ENCODE measurements at places on chromosomes 3 and 15. TPM values are rescaled to one million over a fixed set of nuclear protein-coding genes. Genes with fewer than 3 reads are reported as not detected.

DNA sequence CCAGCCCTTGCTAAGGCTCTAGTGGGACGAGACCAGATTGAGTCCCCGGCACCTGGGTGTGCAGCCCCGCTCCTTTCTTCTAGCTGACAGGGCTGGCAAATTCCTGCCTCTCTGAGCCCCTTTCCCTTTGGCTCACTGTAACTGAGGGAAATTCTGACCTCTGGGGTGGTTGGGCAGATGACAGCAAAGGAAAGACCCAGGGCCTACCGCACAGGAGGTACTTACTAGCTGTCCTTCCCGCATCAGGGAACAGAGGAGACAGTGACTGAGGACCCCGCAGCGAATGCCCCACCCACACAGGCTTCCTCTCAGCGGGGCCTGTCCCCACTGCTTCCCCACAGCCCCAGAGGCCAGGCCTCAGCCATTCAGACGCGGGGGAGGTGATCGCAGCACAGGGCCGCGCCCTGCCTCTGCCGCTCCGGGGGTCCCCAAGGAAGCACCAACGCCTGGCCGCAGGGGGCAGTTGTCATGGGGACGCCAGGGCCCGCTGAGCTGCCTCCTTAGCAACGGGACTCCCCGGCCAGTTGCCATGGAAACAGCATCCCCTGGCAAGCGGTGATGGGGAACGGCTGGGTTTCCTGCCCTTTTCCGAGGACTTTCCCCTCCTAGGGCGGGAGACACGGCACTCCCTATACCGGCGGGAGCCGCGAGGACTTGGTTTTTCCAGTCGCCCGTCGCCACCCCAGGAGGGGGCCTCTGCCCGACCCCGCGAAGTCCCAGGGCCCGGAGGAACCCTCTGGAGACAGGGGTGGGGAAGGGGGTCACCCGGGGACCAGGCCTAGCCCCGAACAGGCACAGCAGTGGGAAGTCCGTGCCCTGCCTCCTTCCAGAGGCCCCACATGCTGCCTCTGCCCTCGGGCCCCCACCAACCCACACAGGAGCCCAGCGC, 50.1 kb downstream of the HCN4 start:
- no peak for DNase-seq

GRCh38 chr15:44296625-44297524, 8.4 kb downstream of the GOLM2 start:
- DNase-seq, result no peak

DNA sequence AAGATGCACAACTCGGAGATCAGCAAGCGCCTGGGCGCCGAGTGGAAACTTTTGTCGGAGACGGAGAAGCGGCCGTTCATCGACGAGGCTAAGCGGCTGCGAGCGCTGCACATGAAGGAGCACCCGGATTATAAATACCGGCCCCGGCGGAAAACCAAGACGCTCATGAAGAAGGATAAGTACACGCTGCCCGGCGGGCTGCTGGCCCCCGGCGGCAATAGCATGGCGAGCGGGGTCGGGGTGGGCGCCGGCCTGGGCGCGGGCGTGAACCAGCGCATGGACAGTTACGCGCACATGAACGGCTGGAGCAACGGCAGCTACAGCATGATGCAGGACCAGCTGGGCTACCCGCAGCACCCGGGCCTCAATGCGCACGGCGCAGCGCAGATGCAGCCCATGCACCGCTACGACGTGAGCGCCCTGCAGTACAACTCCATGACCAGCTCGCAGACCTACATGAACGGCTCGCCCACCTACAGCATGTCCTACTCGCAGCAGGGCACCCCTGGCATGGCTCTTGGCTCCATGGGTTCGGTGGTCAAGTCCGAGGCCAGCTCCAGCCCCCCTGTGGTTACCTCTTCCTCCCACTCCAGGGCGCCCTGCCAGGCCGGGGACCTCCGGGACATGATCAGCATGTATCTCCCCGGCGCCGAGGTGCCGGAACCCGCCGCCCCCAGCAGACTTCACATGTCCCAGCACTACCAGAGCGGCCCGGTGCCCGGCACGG, 991 bp downstream of the SOX2 start:
- no peak for DNase-seq

DNA sequence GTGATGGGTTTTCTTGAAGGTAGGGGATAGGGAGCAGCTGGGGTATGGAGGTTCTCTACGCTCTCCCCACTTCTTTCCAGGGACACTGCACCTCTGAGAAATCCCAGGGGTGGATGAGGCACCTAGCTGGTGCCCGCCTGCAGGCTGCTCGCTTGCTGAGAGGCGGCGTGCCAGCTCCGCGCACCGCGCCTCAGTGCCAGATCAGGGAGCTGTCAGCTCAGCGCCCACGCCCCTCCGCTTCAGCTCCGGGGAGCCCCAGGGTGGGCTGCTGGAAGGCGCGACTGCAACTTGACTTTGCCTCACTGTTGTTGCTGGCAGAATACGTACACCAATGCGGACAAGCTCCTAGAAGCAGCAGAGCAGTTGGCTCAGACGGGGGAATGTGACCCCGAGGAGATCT, 345.7 kb upstream of the UMPS start:
- DNase-seq, result no peak

- DNase-seq, result no peak
Measured at GRCh38 chr15:57028176-57028575, 109.7 kb downstream of the TCF12 start.

DNA sequence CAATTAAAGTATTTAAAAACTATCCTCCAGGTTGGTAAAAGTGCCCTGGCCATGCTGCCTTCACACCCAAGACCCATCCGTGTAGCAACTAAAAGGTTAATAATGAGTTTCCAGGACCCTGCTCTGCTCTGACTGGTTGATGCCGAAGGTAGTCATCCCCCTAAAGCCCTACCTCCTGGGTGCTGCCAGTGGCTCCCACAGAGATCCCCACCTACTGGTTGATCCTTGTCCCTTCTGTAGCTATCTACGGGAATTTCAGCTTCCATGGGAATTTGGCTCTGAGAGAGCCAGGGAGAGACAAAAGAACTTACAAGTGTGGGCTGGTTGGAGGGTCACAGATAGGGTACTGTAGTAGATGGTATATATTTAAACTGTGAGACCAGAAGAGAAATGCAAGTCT, 110.6 kb upstream of the NANOGP8 start:
- no peak for DNase-seq

DNA sequence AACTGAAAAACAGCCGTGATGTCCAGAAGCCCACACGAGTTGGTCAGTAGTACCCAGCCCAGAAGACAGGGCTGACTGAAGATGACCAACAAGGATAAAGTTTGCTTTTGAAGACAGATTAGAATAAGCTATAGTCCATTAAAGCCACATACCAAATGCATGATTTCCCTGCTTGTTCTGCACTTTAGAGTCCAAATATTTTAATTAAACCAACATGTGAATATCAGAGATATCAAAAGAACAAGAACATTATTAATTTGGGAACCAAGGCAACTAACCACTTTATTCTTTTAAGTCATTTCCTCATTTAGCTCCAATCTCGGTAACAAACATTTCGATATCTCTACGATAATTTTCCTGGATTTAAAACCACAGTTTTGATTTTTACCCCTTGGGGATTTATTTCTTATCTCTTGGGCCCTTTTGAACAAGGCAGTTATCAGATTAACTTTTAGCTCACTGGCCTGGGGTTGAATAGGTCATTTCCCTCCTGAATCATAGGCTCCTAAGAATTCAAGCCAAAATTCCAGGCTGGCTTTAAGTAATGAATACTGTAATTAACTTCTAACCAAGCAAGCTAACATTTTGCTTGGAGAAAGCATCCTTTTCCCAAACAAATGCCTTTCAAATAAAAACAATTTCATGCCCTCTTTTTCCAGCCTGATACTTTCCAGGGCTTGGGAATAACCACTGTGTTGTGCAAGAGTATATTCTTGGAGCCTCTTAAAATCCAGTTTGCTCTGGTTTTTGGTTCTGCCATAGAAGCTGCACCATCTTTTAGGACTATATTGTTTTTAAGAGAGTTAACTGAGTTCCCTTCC, 102.9 kb upstream of the NR2E3 start:
- DNase-seq, result no peak

MUC13 gene
- polyA plus RNA-seq, result not detected

CHST13 gene
- 4.2 TPM for polyA plus RNA-seq

SNTN gene
- polyA plus RNA-seq, result 0.03 TPM

GRCh38 chr15:84387086-84387485, 151.5 kb downstream of the GOLGA6L4 start:
- no peak for DNase-seq

DNA sequence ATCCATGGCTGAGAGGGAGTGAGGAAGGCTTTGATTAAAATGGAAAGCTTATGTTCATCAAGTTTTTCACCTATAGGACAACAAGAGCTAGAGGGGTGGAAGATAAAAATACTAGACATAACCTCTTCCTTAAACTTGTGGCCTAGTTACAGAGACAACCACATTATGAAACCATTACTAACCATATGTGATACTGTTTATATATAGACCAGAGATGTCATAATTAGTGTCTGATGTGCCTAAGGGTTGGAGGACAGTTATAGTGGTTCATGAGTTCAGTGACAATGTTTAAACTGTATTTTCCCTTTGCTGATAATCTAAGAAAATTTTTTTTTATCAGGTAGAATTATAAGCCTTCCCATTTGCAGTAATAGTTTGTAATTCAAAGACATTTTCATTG, 23.7 kb downstream of the PHLDB2 start:
- no peak for DNase-seq

- DNase-seq, result no peak
Measured at GRCh38 chr3:37130984-37131859, 43.2 kb downstream of the LRRFIP2 start.

DNA sequence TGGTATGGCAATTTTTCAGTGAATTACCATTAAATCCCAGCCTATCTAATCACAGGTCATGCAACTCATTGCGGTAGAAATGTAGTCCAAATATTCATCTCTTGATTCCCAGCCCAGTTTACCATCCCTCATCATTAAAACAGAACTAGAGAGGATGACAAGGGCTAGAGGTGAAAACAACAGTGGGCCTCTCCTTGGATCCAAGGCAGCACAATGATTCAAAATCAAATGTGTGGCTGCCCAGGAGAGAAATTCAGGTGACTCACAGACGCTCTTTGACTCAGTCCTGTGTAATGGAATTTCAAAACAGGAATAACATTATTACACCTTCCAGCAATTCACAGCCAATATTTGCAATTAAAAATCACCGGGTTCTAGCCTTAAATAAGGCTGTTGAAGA, 246.5 kb downstream of the TBL1XR1 start:
- no peak for DNase-seq

GRCh38 chr3:132517311-132517710, 79.8 kb upstream of the ACKR4 start:
- DNase-seq, result no peak

BCL6 gene
- 7.9 TPM for polyA plus RNA-seq

DNA sequence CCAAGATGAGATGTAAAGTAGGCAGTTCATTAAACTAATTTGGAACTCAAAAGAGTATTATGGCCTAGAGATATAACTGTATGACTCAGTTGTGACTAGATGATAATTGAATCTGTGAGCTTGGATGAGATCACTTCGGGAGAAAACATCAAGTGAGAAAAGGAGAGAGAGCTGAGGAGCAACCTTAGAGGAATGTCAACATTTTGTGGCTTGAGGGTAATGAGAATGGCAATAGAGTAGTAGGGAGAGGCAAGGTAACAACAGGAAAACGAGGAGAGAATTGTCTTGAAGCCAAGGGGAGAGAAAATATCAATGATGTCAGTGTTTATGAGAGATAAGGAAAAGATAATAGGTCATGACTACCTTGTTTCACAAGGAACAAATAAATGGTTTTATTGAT, 580.2 kb downstream of the NLGN1 start:
- DNase-seq, result no peak

GRCh38 chr3:180063783-180064182, 27.0 kb upstream of the PEX5L start:
- DNase-seq, result no peak

TLR9 gene
- 0.33 TPM for polyA plus RNA-seq

DNA sequence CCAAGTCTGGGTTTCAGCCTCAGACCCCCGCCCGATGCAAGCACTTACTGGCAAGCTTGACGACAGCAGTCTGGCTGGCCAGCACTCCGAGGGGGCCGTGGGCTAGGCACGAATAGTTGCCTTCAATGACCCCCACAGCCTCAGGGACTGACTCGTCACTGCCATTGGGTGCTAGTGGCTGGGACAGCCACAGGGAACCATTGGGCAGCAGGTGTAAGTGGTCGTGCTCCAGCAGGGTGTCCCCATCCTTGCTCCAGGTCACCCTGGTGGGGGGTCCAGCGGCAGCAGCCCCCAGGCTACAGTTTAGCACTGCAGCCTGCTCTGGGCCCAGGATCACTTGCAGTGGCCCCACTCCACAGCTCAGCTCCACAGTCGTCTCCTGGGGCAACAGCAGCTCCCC, 11.8 kb downstream of the IGDCC4 start:
- no peak for DNase-seq

- no peak for DNase-seq
Measured at GRCh38 chr3:9947025-9947995, 4.9 kb downstream of the PRRT3 start.

- no peak for DNase-seq
Measured at GRCh38 chr15:90343302-90343790, 8.7 kb upstream of the ZNF774 start.

- DNase-seq, result no peak
Measured at GRCh38 chr3:112948346-112948838, 26.5 kb downstream of the CD200R1 start.

OR5K2 gene
- 0.16 TPM for polyA plus RNA-seq

GRCh38 chr3:94092086-94092485, 29.2 kb downstream of the NSUN3 start:
- DNase-seq, result no peak

- no peak for DNase-seq
Measured at GRCh38 chr3:101851072-101851770, 1.9 kb downstream of the NFKBIZ start.

XIRP1 gene
- 0.04 TPM for polyA plus RNA-seq

LYZL4 gene
- polyA plus RNA-seq, result not detected

DNA sequence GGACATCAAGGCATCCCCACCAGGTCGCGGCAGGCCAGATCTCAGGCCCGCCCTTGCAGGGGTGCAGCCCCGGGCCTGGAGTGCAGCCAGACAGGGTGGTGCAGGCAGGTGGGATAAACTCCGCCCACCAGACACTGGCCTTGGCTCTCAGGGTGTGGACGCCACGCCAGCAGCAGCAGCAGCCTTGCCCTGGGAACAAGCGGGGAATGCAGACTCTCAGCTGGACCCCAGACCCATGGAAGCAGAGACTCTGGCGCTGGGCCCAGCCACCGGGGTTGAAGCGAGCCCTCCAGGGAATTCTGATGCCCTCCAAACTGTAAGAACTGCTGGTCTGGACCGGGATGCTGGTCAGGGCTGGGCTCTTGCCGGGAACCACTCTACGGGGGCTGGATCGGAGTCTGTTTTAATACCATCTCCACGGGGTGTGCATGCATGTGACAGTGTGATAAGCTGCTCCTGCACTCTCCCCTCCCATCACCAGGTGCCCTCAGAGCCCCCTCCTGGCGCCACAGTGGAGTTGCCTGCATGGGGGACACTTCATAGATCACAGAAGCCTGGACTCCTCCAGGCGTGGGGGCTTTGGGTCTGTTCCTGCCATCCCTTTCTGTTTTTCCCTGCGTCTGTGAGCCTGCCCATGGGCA, 142.7 kb downstream of the NSMCE3 start:
- DNase-seq, result no peak
